ENCODE measurements at places on chromosomes 1 and 21.

- no peaks in the 10 kb centered on the region for H3K4me1 ChIP-seq
- no peak overlapping the region for H3K27ac ChIP-seq
- DNase-seq: no peak
- no peak overlapping the region for H3K4me3 ChIP-seq
- H3K36me3 ChIP-seq: peaks cover 94% of the 10 kb centered on the region
- no peaks in the 10 kb centered on the region for H3K27me3 ChIP-seq
Measured at GRCh38 chr1:55131218-55131617, 83.9 kb downstream of the USP24 start.

GRCh38 chr1:244235157-244235556 lies 184.1 kb downstream of the ZBTB18 start:
- H3K4me1 ChIP-seq: peaks cover 5% of the 10 kb centered on the region
- no peak overlapping the region for H3K27ac ChIP-seq
- no peaks in the 10 kb centered on the region for H3K36me3 ChIP-seq
- DNase-seq: no peak
- H3K27me3 ChIP-seq: no peaks in the 10 kb centered on the region

DNA sequence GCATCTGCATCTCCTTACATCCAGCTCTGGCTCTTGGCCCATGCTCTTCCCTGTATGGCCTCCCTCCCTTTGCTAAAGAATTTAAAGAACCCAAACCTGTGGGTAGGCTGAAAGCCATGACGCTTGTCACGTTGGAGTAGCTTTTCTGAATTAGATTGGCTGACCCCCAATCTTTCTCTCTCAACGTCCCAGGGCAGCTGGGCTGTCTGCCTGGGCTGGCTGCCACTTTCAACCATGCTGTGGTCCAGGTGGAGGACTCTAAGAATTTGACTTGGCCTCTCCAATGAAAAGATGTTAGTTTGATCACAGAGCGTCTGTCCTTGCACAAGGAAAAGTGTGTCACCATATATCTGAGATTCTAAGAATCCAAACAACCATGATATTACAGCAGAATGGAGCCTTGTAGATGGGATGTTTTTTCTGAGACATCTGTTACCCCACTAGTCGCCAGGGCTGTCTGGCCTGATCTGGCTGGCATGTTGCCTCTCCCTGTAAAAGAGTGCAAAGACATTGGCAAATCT lies 6.5 kb upstream of the IGSF3 start:
- H3K4me1 ChIP-seq: no peaks in the 10 kb centered on the region
- no peak overlapping the region for H3K4me3 ChIP-seq
- no peak overlapping the region for H3K27ac ChIP-seq
- no peaks in the 10 kb centered on the region for H3K36me3 ChIP-seq

DNA sequence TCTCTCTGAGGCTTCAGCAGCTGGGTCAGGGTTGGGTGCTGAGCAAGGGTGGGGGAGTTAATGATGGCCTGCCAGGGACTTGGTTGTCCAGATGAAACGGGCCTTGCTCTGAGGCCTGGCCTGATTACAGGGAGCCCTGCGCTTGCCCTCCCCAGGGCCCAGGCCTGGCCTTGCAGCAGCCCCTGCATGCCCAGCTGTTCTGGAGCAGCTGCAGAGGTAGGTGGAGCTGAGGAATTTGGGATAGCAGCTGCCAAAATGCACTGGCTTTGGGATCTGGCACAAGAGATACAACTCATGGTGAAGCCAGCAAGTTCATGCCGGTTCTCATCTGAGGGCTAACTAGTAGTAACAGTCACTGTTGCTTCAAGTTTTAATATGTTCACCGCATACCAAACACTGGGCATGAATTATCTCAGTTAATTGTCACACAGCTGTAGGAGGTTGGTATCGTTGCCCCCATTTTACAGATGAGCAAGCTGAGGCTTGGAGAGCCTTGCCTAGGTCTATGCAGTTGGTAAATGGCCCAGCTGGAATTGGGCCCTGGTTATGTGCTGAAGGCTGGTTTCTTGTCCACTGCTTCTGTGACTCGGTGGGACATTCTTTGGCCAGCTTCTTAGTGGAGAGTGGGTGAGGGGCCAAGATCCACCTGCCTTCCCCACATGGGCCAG lies 7.3 kb upstream of the SERINC2 start:
- DNase-seq: no peak
- no peak overlapping the region for H3K27ac ChIP-seq
- H3K27me3 ChIP-seq: peaks cover 21% of the 10 kb centered on the region
- no peak overlapping the region for H3K4me3 ChIP-seq
- no peaks in the 10 kb centered on the region for H3K36me3 ChIP-seq
- H3K4me1 ChIP-seq: no peaks in the 10 kb centered on the region

DNA sequence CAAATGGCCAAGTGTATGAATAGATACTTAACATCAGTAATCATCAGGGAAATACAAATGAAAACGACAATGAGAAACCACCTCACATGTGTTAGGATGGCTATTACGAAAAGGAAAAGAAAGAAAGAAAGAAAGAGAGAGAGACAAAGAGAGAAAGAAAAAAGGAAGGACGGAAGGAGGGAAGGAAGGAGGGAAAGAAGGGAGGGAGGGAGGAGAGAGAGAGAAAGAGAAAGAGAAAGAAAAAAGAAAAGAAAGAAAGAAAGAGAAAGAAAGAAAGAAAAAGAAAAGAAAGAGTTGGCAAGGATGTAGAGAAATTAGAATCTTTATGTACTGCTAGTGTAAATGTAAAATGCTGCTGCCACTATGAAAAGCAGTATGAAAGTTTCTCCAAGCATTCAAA lies 90.7 kb upstream of the DPT start:
- no peaks in the 10 kb centered on the region for H3K4me1 ChIP-seq
- H3K36me3 ChIP-seq: no peaks in the 10 kb centered on the region
- H3K4me3 ChIP-seq: no peak overlapping the region
- no peak for DNase-seq
- no peaks in the 10 kb centered on the region for H3K27me3 ChIP-seq

DNA sequence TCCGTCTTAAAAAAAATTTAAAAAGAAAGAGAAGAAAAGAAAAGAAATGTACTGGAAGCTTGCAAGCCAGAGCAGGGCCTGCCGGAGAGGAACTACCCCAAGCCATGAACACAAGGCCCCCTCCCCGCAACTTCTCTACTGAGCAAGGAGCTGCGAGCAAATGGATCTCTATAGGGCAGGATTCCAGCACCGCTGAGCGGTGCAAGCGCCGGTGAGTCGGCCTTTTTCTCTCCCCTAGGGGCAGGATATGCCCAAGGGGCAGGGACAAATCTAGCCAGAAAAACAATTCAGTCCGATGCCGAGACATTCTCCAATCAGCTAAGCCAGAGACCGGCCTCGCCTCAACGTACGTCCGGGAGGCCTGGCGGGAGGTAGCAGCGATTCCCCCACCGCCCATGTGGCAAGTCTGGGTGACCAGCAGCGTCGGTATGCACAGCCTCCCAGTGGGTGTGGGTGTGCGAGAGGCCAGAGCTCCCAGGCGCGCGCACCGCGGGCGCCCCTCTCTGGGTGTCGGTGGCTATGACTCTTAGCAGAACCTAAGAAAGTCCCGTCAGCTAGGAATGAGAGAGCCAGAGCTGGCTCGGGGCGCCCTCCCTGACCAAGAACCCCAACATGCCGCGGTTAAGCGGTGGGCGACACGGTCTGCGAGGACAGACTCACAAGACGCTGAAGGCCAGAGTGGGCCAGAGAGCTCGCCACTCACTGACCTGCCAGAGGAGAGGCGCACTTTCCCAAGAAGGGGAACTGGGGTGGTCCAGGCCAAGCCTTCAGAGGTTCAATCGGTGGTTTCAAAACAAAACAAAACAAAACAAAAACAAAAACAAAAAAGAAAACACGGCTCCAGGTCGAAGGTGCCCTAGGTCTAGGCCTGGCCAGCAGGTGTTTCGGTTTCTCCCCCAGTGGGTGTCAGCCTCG lies 1.9 kb downstream of the CSMD2 start:
- no peaks in the 10 kb centered on the region for H3K36me3 ChIP-seq
- peak; percentile 79 for DNase-seq
- H3K27ac ChIP-seq: no peak overlapping the region
- peak overlapping the region; percentile 49 for H3K4me3 ChIP-seq
- H3K4me1 ChIP-seq: peaks cover 46% of the 10 kb centered on the region

DNA sequence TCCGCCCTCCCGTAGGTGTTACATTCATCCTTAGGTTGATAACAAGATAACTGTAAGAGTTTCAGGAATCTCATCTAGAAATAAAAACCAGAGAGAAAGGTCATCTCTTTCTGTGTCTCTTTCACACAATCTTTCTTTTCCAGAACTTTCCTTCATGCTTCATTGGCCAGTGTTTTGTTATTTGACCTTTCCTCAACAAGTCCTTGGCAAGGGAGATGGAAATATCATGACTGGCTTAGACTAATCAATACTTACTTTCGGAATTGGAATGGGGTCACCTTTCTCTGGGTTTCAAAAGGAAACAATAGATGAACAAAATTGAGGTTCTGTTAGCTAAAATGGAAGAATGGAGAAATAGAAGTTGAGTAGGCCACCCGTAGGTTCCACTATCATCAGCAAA lies 72.9 kb upstream of the PPP2R5A start:
- no peak overlapping the region for H3K4me3 ChIP-seq
- no peaks in the 10 kb centered on the region for H3K36me3 ChIP-seq

DNA sequence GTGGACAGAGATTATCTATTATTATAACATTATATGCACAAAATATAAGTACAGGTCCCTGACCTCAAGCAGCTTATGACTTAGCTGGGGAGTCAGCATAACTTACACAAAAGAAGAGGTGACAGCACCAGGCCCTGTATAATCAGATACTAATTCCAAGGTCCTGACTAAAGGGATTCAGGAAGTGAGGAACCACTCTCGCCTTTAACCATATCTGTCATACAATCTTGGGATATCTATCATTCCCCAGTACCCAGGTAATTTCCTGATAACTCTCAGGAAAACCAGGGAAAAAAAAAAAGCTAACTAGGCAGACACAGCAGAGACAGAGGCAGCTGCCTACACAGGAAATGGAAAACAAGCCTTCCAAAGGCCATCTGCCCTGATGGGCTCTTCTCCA lies 78.5 kb upstream of the CAMK1G start:
- no peaks in the 10 kb centered on the region for H3K4me1 ChIP-seq
- H3K27ac ChIP-seq: no peak overlapping the region
- no peaks in the 10 kb centered on the region for H3K27me3 ChIP-seq
- no peak for DNase-seq
- no peaks in the 10 kb centered on the region for H3K36me3 ChIP-seq

GRCh38 chr1:42941640-42942330 lies 16.9 kb downstream of the SLC2A1 start:
- H3K4me3 ChIP-seq: no peak overlapping the region
- no peaks in the 10 kb centered on the region for H3K27me3 ChIP-seq
- peak; percentile 83 for DNase-seq
- H3K36me3 ChIP-seq: no peaks in the 10 kb centered on the region
- peak overlapping the region; percentile 51 for H3K27ac ChIP-seq
- H3K4me1 ChIP-seq: peaks cover 55% of the 10 kb centered on the region

DNA sequence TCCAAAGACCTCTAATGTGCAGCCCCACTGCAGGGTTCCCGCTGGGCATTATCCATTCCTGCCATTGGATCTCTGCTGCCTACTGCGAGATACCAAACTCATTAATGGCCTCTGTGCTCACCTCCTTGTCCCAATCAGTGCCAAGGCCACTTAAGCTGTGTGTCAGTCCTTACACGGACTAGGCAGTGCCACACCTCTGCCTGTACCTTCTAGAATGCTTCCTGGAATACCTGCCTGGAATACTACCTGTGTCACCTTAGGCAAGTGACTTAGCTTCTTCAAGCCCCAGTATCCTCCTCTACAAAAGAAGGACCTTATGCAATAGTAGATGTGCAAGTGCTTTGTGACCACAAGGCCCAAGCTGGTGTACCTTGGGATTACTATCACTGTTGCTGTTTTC lies 100.1 kb downstream of the FOXD2 start:
- DNase-seq: no peak
- no peak overlapping the region for H3K4me3 ChIP-seq
- no peaks in the 10 kb centered on the region for H3K4me1 ChIP-seq
- no peaks in the 10 kb centered on the region for H3K27me3 ChIP-seq

DNA sequence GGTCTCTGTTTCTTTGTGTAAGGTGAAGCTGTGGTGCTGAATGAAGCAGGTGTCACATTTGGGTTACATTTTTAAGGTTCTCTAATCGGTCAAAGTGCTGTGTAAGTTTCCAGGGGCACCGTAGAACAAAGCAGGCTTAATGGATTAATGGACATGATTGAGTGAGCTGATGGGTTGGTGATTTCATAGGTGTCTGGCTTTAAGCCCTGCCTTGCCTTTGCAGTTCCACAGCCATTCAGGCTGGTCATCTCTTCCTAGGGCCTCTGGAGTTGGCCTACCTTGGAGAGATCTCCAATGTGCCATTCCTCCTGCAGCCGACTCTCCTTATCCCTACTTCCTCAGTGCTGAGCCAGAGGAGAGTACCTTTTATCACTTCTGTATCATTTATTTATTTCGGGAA lies 15.2 kb downstream of the GALNT2 start:
- H3K27me3 ChIP-seq: no peaks in the 10 kb centered on the region
- H3K4me3 ChIP-seq: no peak overlapping the region
- no peaks in the 10 kb centered on the region for H3K36me3 ChIP-seq
- DNase-seq: no peak
- no peak overlapping the region for H3K27ac ChIP-seq
- H3K4me1 ChIP-seq: peaks cover 17% of the 10 kb centered on the region

DNA sequence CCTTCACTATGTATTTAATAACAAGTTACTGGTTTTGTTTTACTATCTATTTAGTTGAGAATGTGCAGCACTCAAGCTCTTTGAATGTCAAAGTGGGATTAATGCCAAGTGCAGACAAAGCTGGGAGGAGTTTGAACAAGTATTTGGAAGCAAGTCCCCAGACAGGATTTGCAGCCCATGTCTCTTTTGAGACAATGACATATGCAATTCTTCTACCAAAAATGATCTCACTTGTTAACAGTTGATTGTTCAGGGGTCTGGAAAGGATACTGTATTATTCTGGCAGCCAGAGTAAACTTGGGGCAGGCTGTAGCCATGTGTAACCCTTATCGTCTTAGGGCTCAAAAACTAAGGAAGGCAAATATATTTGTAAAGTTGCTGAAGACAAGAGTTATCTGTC lies 15.8 kb downstream of the COLGALT2 start:
- H3K36me3 ChIP-seq: no peaks in the 10 kb centered on the region
- no peak overlapping the region for H3K4me3 ChIP-seq
- H3K27ac ChIP-seq: no peak overlapping the region

DNA sequence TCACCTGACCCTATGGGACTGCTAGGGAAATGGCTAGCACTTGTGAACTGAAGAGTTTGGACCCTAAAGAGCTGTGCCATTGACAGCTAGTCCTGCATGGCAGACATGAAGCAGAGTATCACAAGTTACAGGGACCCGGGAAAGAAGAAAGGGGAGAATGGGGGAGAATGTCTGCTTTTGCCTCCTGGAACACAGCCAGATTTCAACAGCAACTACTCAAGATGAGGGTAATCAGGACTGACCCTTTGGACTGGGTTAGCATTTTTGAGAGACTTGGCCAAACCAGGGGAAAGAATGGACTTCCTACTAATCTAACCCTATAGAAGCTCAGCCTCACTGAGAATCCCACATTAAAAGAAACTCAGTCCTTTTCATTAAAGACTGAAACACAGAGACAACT lies 8.7 kb upstream of the UTP25 start:
- no peak overlapping the region for H3K27ac ChIP-seq
- no peak overlapping the region for H3K4me3 ChIP-seq
- no peaks in the 10 kb centered on the region for H3K27me3 ChIP-seq

All from sigmoid colon (tissue), 7 donors.